Neuronal stem cell (in vitro differentiated cells): ENCODE measurements at places on chromosomes 5 and 9.

DNA sequence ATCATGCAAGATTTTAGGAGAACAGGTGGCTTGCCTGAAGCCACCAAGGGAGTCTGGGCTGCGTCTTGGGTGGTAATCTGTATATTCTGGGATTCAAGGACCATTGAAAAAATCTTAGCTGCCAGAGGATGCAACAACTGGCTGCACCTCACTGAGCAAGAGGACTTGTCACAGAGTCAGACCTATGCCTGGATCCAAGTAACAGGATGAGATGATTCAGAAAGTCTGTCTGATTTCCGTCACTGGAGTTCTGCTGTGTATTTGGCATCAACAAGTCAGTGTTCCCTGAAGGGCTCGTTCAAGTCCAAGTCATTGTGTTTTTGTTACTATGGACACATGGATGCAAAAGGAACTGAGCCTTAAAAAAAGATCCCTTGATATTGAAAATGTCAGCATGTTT is 37.8 kb upstream of the CARTPT start:
- no peak for DNase-seq
- H3K4me3 ChIP-seq, result no peak overlapping the region
- no peak overlapping the region for H3K27ac ChIP-seq
- no peaks in the 10 kb centered on the region for H3K36me3 ChIP-seq

- H3K27me3 ChIP-seq, result no peaks in the 10 kb centered on the region
- no peak overlapping the region for H3K27ac ChIP-seq
- peaks cover 17% of the 10 kb centered on the region for H3K4me1 ChIP-seq
- no peak overlapping the region for H3K4me3 ChIP-seq
Measured at GRCh38 chr5:17398431-17398830, 99.6 kb upstream of the TAF11L2 start.

DNA sequence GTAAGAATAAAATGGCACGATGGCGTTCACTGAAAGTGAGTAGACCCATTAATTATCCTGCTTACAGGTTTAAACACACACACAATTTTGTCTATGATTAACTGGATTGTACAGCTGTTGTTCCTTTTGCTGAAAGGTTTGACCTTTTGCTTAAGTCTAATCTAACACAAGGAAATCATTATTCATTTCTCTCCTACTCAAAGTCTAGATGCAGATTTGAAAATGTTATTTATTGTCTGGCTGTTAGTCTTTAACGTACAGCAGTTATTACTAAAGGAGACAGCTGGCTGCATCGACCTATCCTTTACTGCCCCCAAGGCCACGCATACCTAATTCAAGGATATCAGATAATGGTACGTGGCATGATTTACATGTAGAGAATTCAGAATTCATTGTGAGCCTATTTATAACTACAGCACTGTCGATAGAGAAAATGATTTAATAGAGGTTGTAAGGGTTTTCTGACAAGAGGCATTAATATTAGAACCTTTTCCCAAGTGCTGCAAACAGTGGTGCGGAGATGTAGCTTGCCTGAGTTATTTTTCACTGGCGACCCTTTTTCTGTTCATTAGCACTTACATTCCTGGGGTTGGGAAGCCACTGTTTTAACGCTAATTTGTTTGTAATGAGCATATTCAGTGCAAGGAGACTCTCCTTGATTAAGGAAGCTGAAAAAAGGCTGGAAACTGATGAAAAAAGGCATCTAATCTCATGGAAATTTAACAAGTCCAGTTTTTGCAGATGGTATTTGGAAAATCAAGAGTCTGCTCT is 368.4 kb upstream of the GRAMD2B start:
- H3K27me3 ChIP-seq, result no peaks in the 10 kb centered on the region
- no peak overlapping the region for H3K27ac ChIP-seq
- no peak for DNase-seq
- H3K4me3 ChIP-seq, result no peak overlapping the region
- peaks cover 5% of the 10 kb centered on the region for H3K4me1 ChIP-seq

DNA sequence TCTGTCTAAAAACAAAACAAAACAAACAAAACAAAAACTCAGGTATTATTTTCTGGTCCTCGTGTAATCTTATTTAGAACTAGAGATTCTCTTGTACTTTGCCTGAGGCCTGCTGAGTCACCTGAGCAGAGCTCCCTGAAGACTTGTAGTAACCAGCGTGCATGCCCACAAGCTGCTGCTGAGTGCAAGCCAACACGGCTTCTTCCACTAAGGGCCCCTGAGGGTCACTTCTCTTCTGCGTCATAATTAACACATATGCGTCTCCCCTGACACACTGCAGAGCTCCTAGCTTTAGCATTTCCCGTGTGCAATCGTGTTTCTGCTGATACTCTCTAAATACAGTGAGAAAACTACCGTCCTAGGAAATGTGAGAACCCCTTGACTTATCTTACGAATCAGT is 10.9 kb upstream of the NDFIP1 start:
- no peak for DNase-seq
- no peak overlapping the region for H3K4me3 ChIP-seq
- no peaks in the 10 kb centered on the region for H3K4me1 ChIP-seq
- no peak overlapping the region for H3K27ac ChIP-seq

GRCh38 chr5:150208187-150209098 is 18.6 kb downstream of the SLC6A7 start:
- H3K36me3 ChIP-seq, result no peaks in the 10 kb centered on the region
- H3K27me3 ChIP-seq, result peaks cover 30% of the 10 kb centered on the region
- no peak overlapping the region for H3K4me3 ChIP-seq
- peaks cover 11% of the 10 kb centered on the region for H3K4me1 ChIP-seq
- DNase-seq, result no peak
- no peak overlapping the region for H3K27ac ChIP-seq

DNA sequence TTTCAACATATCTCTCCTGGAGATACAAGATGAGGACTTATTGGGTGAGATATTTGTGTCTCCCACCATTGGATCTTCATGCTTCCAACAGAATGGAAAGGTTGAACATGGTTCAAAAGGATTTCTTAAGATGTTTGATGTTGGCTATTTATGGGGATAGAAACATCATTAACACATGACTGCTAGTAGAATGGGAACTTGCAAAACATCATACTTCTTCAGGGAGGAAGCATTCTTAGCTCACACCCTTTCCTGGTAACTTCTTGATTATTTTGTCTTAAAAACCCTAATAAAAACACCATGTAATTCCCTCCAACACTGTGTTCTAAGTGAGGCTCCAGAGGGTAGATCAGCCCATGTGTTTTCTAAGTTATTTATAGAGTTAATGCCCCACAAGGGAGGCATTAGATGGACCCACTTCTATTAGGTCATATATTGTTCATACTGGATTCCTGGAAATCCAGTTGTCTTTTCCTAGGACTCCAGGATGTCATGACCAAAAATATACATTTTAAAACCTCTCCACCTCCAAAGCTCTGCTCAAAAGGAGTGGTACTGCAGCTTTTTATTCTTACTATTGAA is 95.8 kb downstream of the FOXD1 start:
- peaks cover 17% of the 10 kb centered on the region for H3K27me3 ChIP-seq
- H3K36me3 ChIP-seq, result no peaks in the 10 kb centered on the region
- no peak overlapping the region for H3K27ac ChIP-seq
- H3K4me1 ChIP-seq, result no peaks in the 10 kb centered on the region
- DNase-seq, result no peak
- no peak overlapping the region for H3K4me3 ChIP-seq
